ENCODE measurements at places on chromosomes 1 and 21. TPM values are rescaled to one million over a fixed set of nuclear protein-coding genes. Genes with fewer than 3 reads are reported as not detected.

The LMO4 gene
- polyA plus RNA-seq: 298 TPM

The ADAMTSL4 gene
- 13.0 TPM for polyA plus RNA-seq

The TACSTD2 gene
- 15.8 TPM for polyA plus RNA-seq

The CCDC30 gene
- 11.4 TPM for polyA plus RNA-seq

The LHX8 gene
- polyA plus RNA-seq: not detected

The FNDC5 gene
- 13.3 TPM for polyA plus RNA-seq

The ACTA1 gene
- polyA plus RNA-seq: 0.40 TPM

The CCDC27 gene
- 0.17 TPM for polyA plus RNA-seq

The FMOD gene
- 71.1 TPM for polyA plus RNA-seq

The KCNC4 gene
- 13.8 TPM for polyA plus RNA-seq

The KRTAP10-4 gene
- not detected for polyA plus RNA-seq

The DDOST gene
- polyA plus RNA-seq: 203 TPM
